T-helper 9 cell (primary cell): ENCODE measurements at places on chromosomes 1 and 21.

DNA sequence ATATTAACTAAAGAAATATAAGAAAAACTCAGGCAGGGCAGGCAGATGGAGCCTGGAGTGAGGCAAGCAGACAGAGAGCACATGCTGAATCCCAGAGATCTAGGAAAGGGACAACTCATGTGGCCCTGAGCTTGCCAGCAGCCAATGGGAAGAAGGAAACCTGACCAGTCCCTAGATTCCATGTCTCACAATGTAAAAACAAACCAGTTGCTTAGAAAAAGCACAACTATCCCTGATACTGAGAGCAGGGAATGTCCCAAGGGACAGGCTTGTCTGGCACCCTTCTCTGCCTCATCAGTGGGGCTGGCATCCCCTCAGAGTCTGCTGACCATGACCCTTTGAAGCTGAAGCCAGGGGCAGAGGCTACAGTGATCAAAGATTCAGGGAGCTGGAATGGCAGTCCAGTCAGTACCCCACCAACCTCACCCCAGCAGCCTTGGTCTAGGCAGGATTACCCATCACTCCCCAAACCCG is 27.8 kb downstream of the HSPG2 start:
- no peak for DNase-seq

- peak; percentile 23 for DNase-seq
These were observed 89.5 kb upstream of the CD53 start for GRCh38 chr1:110783292-110783918.

GRCh38 chr21:35521852-35522505 is 472.9 kb upstream of the RUNX1 start:
- no peak for DNase-seq

DNA sequence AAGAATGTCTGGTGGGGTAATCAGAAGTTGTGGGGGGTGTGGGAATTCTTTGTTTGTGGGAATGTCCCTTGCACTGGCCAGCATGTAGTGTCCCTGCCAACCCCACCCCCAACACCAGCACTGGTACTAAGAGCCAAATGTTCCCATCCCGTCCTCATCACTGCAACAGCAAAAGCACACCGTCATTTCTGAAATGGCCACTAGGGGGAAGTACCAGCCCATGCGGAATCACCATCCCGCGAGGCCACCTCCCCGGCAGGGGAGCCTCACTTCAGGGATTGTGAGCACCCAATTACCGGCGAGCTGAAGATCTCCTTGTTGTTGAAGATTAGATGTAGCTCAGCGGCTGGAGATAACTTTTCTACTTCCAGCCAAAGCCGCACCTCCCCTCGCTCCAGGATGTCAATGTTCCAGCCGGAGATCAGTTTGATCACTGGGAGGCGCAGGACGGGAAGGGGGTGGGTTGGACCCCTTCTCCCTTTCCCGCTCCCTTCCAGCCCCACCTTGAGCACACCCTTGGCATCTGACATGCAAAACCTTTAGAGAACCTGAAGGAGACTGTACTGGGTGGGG is 41.0 kb downstream of the MYOM3 start:
- DNase-seq = peak; percentile 49

- no peak for DNase-seq
These were observed 35.7 kb downstream of the TOR1AIP1 start for GRCh38 chr1:179917601-179918429.

- DNase-seq = no peak
These were observed 47.4 kb downstream of the ACTN2 start for GRCh38 chr1:236733653-236734052.

GRCh38 chr1:71222668-71223067 is 141.8 kb upstream of the ZRANB2 start:
- DNase-seq = no peak

- no peak for DNase-seq
These were observed 128.8 kb upstream of the CTTNBP2NL start for GRCh38 chr1:112267206-112267605.

- no peak for DNase-seq
These were observed 143.8 kb downstream of the DUSP10 start for GRCh38 chr1:221598122-221598521.

- no peak for DNase-seq
These were observed 6.7 kb upstream of the RAB3GAP2 start for GRCh38 chr1:220278991-220279390.

DNA sequence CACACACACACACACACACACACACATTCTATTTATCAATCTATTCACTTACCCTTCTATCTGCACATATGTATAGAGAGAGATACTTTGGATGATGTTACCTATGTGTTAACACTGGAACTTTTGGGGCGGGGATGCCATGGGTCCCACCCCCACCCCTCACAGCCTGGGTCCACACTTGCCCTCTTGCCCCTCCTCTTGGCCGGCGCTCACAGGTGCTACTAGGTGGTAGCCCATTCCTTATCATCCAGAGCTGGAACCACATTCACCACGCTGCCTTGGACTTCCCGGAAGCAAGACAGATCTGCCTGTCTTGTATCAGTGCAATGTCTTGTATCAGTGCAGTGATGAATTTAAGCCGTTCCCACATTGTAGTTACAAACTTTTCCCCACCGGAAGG is 85.1 kb downstream of the LBR start:
- no peak for DNase-seq

DNA sequence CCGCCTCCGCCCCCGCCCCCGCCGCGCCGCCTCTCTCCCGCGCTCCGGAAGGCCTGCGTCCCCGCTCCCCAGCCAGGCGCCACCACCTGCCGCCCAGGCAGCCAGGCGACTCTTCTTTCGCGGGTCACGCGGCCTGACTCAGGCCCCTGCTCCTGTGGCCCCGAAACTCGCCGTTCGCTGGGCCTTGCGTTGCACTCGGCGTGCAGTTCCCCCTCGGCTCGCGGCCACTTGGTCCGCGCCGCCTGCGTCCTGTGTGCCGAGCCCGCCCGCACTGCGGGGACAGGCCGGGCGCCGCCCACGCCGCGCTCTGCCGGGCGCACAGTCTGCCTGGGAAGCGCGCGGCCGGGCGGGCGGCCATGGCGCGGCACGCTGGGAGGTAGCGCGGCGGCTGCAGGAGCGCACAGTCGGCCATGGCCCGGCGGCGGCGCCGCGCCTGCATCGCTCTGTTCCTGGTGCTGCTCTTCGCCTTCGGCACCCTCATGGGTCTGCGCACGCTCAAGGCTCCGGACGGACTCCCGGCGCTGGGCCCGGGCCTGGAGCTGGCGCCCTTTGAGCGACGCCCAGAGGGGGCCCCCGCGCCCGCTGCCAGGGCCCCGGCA is at the start of gene MANEAL:
MANEAL (plus strand) TSS at position 75 of the 599 bp plus-strand sequence; CDS start at position 411, 336 bp downstream.
- no peak for DNase-seq

DNA sequence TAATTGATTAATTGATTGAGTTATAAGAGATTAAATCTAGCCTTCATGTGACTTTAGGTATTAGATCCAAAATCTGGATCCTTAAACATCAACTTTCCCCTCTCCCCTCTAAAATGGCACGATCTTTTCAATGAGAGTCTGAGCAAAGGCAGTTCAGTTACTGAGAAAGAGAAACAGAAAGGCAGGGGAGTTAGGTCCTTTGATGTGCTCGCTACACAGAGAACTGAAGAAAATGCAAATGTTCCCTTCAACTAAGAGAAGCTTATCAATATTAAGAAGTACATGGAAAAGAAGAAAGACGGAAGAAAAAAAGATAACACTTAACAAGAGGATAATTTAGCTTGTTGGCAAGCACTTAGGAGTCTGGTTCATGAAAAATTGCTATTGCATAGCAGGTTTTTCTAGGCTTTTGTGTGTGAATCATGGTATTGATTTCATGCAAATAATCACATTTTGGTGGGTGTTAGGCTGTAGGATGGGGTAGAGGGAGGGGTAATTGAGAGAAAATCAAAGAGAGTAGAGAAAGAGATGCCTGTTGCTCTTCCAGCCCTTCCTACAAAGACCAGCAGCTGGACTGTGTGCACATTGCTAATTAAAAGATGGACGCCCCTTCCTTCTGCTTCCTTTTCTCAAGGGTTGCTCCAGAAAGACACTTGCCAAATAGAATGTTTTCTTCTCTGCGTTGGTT is 307.6 kb upstream of the PLXNA2 start:
- DNase-seq = no peak

GRCh38 chr1:6108937-6109614 is 63.4 kb downstream of the KCNAB2 start:
- no peak for DNase-seq

GRCh38 chr1:172697534-172698002 is 38.7 kb downstream of the FASLG start:
- DNase-seq = no peak

GRCh38 chr1:219670426-219671149 is 57.7 kb upstream of the ZC3H11B start:
- no peak for DNase-seq

DNA sequence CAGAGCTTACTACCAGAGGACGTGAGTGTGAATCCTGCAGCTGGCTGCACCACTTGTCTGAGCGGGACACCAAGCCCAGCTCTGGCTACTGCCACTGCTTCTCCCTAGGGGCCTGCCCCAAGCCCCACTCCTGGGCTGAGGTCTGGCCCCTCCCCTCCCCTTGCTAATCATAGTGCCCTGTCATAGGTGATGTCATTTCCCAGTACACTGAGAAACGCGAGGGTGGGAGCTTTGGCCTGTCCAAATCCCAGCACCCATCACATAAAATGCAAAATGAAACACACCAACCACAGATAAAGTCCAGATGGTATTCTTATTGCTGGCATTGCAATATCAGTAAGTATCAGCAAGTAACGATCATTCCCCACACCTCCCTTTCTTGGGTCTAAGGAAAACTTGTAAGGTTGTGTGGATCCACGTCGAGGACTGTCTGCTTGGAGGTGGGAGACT is 77.7 kb downstream of the TOMM20 start:
- DNase-seq = no peak

- no peak for DNase-seq
These were observed 59.5 kb downstream of the MTR start for GRCh38 chr1:236854605-236854983.

- no peak for DNase-seq
These were observed 9.2 kb downstream of the RNF2 start for GRCh38 chr1:185054365-185055060.

GRCh38 chr1:22398656-22399420 is 52.8 kb upstream of the ZBTB40 start:
- DNase-seq = no peak

DNA sequence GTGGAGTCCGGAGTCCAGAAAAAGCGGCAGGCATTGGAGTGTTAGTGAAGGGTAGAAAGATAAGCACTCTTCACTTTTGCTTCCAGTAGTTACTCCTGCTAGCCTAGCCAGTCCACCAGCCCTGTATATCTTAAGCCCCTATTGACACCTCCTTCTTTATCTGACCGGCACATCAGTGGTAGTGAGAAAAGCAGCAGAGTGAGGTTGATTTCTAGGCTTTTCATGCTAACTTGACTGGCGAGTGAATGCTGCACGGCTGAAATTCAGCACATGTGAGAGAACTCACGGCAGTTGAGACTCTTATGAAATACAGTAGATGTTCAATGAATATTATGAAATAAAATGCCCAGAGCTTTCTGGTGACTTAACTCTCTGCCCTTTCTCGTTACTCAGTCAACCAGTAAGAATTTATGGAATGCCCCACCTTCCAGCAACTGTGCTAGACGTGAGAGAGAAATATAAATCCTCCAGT is 128.2 kb downstream of the CACHD1 start:
- no peak for DNase-seq

GRCh38 chr1:24195874-24196273 is 8.8 kb upstream of the IFNLR1 start:
- no peak for DNase-seq

DNA sequence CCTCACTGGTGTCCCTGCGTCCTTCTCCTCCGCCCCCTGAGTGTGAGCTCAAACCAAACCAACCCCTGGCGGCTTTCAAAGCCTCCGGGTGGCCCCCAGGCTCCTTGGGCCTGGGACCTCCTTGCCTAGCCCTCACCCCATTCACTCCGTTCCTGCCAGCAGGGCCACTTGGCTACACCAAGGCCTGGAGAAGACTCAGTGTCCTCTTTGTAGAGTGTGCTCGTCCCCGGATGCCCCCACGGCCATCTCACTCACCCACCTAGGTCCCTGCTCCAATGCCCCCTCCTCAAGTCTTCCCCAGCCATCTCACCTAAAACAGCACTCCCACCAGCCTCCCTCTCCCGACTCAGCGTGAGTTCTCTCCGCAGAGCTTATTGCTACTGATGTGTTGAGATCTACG is 7.2 kb upstream of the CCDC27 start:
- DNase-seq = no peak

DNA sequence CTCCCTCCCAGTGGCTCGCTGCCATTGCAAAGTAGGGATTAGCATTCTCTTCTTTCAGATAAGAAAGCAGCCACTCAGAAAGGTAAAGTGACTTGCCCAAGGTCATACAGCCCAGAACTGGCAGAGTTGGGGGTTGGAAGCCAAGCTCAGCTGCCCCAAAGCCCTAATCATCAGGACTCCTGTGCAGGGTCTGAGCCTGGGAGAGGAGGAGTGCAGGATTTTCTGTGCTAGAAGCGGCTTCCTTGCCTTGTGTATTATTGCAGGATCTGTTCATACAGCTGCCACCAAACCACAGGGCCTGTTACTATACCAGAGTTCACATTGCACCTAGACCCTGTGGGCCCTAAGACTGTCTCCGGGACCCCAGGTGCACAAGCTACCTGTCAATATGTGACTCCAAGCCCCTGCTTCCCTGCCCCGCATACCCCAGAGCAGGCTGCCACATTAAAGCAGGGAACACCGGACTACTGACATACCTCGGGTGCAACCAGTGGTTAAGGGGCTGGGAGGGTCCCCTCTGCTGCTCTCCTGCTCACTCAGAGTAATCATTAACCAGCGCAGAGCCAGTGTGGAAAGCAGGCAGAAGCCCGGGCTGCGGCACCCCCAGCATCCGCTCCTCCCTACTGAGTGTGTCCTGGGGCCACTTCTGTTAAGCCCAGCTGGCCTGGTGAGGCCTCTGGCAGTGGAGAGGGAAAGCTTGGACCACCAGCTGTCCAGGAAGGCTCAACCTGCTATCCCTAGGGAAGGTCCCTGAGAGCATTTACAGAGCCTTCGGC is 15.8 kb downstream of the HSPG2 start:
- DNase-seq = no peak

- DNase-seq = no peak
These were observed 373.1 kb downstream of the TGFB2 start for GRCh38 chr1:218718206-218718605.

GRCh38 chr1:115671176-115671934 is 29.6 kb downstream of the VANGL1 start:
- no peak for DNase-seq

GRCh38 chr1:71843012-71843411 is 439.3 kb downstream of the NEGR1 start:
- no peak for DNase-seq

DNA sequence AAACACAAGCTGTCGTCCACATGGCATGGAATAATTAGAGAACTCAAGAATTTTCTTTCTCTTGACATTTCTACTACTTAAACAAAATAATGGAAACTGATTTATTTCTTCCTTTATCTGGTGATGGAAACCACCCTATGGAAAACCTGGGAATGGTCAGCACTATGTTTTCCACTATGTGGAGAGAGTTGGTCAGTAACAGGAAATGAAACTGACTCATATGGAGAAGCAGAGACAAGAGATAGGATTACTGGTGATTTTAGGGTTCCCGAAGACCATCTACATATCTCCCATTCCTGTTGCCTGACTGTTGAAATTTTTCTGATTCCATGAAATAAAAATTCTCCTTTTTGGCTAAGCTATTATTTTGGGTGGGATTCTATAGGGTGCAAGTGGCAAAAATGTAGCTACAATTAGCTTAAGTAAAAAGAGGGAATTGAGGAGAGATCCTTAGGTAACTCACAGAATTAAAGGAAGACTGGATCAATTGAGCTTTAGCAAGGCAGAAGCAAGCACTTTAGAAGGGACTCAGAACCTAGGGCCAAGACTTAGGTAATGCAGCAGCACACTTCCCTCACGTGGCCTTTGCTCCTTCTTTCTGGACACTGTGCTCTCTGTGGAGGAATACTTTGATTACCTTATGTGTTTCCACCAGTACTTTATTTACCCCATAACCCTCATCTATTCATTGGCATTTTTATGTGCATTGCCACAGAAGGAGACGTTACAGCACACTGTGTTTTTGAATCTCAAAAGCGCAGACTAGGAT is 89.6 kb downstream of the LEPR start:
- no peak for DNase-seq
